Kasumi-1 (cell line): ENCODE measurements at places on chromosomes 11 and 22.
A peak's percentile ranks its signal among the peaks of the same experiment; 100 is the strongest.

- no peak for DNase-seq
Observed at GRCh38 chr11:34490304-34490703, 23.3 kb downstream of the ELF5 start.

DNA sequence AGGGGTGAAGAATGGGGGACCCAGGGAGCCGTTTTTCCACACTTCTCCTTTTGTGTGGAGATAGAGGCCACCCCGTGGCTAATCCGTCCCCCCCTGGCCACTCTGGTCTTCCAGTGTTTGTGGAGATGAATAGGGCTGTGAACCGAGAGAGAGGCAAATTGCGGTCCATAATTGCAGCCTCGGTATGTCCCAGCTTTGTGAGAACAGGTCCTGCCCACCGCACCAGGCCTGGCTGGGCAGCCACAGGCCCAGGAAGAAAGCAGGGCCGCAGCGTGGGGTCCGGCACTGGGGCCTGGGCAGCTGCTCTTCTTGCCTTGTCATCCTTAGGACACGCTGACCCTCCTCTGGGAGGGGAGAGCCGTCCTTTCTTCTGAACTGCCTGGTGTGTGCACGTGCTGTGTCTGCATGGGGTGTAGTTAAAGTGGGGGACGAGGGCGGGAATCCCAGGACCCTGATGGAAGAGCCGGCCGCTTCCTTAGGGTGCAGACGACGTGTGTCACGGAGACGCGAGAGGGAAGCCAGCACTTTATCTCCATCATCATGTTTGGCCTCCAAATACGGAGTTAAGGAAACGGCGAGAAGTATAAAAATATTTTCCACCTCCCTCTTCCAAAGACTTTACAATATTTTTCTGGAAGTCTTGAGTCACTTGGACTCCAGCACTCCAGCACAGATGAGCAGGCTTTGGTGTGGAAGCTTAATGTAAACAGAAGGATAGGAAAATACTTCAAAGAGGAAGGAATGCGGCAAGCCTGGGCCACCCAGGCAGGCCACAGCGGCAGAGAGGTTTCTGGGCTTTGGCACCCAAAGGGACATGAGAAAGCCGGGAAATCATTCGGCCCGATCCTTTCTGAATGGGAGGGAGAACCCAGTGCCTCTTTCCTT, 1248.4 kb downstream of the BRD1 start:
- no peak for DNase-seq

- no peak for DNase-seq
Observed at GRCh38 chr11:16780146-16780545, 41.7 kb downstream of the C11orf58 start.

GRCh38 chr11:3837793-3838192, 3.0 kb downstream of the RHOG start:
- peak; percentile 97 for DNase-seq

DNA sequence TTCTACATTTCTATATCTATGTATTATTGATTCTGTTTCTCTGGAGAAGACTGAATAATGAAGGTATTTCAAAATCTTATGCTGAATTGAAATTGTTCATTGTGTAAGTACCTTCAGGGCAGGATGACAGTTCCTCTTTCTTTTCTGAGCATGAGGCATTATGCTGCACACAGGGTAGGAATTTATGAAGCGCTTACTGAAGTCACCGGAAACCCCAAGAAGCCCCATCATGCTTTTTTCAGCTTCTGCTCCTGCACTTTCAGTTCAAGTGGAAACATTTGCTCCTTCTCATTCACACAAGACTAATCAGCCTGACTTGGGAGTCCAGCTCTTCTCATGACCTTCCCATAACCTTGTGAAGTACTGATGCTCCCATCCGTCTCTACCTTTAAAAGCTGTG, 314.7 kb upstream of the SORL1-AS1 start:
- DNase-seq, result no peak

- DNase-seq, result no peak
Observed at GRCh38 chr11:1744137-1744886, 6.1 kb downstream of the IFITM10 start.

- DNase-seq, result no peak
Observed at GRCh38 chr11:122847466-122847865, 9.2 kb downstream of the CRTAM start.

DNA sequence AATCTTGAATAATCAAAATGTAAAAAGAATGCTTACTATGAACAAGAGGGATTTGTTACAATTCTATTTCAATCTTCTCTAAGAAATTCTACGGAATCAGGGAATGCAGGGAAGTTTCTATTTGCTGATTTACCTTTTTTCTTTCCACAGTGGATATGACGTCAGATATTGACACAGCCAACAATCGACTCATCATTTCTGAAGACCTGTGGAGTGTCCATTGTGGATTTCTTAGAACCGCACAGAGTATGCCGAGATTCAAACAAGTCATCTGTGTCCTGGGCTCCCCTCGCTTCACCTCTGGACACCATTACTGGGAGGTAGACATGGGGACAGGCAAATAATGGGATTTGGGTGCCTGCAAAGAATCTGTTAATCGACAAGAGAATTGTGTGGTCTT, 4.1 kb upstream of the RFPL1 start:
- DNase-seq, result no peak

- peak; percentile 24 for DNase-seq
Observed at GRCh38 chr22:46545086-46545792, 7.8 kb upstream of the CELSR1 start.

- no peak for DNase-seq
Observed at GRCh38 chr22:46801331-46801811, 38.9 kb downstream of the TBC1D22A start.

DNA sequence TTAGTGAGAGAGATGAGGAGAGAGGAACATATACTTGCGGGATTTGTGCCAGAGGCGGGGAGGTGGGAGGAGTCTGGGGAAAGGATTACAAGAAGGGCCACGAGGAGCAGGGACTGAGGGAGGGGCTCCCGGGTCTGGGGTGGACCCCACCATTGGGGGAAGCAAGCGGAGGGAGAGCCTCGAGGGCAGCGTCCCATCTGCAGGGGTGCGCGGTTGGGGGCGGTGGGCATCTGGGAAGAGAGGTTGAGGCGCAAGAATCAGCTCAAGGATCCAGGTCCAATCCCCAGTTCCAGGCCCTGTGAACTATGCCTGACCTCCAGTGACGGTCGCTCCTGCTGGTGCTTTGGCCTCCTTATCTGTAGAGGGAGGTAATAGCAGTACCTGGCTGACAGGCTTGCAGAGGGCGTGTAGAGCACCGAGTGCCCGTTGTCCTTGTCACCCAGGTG, 38.0 kb downstream of the ADAMTS15 start:
- no peak for DNase-seq
